NCI-H2029 treated with DMSO at 0.1 percent for 48 hours (cell line): ENCODE measurements at places on chromosomes 12 and 14.

DNA sequence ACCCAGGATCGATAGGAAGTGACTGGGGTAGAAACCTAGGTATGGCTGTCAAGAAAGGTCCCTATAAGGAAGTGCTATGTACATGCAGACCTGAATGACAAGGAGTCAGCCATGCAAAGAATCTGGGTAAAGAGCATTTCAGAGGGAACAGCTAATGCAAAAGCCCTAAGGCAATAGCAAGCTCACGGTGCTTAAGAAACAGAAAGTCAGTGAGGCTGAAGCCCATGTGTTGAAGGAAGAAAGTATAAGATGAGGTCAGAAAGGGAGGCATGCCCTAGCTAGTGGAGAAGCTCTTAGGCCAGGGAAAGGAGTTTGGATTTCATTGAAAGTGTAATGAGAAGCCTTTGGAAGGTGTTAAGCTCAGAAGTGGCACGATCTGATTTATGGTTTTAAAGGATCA, 6.0 kb upstream of the ADCY6 start:
- no peak for DNase-seq

DNA sequence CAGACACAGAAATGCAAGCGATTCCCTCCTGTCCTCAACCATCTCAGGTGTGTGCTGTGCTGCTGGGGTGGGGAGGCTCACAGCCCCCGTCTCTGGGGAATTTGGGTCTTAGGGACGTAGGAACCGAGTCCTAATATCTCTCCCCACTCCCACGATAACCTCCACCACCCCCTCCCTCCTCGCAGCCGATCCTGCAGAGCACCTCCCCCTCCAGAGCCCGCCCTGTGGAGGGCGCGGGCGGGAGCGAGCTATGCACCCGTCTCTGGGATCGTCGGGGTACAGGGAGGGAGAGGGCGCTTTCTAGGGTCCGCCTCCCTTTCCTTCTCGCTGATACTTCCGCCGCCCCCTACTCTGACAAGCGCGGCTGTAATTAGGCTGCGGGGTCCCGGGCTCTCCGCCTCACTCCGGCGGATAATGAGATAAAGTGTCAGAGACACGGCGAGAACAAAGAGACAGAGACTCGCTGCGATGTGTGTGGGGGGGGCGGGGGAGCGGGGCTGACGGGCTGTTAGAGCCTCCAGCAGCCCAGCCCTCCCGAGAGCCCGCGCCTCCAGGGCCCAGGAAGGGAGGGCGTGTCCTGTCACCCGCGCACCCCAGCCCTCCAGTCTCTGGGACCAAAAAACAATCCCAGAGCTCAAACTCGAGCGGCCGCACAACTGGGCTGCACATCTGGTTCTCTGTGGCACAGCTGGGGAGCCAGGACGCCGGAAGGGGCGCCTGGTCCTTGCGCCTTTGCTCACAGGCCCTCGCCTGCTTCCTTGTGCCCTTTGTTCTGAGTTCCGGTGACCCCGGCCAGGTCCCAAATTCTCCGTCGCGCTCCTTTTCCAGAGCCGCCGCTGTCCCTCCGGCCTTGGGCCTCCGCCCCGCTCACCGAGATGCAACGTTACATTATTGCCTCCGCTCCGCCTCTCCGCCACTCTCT, 8.7 kb downstream of the SHMT2 start:
- DNase-seq: no peak

GRCh38 chr12:91094032-91094662, 17.1 kb downstream of the LUM start:
- no peak for DNase-seq

DNA sequence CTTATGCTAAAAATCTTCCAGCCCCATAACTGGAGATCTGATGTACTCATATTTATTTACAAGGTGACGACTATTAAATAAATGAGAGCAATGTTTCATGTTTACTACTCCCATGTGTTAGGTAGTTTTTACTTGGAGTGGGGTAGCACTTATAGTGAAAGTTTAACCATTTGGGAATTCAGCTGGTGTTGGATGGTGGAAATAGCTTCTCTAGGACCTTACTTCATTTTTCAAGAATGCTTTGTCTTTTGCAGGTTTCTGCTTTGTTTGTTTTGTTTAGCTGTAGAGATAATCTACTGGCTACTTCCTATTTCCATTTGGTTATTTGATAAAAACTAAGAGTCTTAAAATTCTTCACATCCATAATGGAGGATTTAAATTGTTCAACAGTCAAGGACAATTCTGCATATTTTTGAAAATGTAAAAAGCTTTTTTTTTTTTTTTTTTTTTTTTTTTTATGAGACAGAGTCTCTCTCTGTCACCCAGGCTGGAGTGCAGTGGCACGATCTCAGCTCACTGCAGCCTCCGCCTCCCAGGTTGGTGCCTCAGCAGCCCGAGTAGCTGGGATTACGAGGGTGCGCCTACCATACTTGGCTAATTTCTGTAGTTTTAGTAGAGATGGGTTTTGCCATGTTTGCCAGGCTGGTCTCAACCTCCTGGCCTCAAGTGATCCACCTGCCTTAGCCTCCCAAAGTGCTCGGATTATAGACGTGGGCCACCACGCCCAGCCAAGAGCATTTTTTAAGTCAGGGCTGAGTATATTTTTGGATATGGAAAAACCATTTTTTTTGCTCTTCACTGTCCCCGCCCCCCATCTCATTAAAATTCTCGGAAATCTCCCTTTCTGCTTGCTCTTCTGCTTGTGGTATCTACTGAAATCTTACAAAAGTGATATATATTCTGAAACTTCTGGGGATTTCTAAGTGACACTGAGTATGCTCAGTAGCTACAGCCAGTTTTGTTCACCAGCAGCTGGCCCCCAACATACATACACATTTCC, 1.4 kb upstream of the ABCD2 start:
- DNase-seq: no peak

- peak; percentile 4 for DNase-seq
Measured at GRCh38 chr12:111596985-111597830, 1.9 kb downstream of the ATXN2 start.

GRCh38 chr14:31400031-31400638, 20.2 kb downstream of the HEATR5A start:
- no peak for DNase-seq

- DNase-seq: no peak
Measured at GRCh38 chr12:67062193-67062592, 207.0 kb upstream of the CAND1 start.

GRCh38 chr12:50569876-50570275, 65.1 kb downstream of the DIP2B start:
- no peak for DNase-seq

- no peak for DNase-seq
Measured at GRCh38 chr12:83225806-83226205, 539.1 kb downstream of the TMTC2 start.

DNA sequence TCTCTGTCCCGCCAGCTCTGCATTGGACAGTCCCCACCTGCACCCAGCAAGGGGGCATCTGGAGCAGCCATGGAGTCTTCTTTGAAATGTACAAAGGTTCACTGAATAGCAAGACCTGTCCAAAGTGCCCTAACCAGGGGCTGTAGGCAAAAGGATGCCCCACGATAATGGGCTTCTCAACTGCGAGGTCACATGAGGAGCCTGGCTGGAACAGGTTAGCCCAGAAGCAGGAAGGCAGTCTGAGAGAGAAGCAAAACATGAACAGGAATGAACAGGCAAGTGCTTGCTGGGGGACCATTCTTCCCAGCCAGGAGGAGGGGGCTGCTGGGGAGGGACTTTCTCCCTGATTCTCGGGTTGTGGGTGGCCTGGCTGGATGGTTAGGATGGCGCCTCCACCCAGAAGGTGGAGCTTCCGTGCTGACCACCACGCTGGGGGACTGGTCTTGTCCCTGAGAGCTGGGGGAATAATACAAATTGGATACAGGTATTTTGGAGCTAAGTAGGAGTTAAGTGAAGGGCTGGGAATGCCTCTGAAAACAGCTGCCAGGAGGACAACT, 7.1 kb downstream of the KRT85 start:
- DNase-seq: no peak

DNA sequence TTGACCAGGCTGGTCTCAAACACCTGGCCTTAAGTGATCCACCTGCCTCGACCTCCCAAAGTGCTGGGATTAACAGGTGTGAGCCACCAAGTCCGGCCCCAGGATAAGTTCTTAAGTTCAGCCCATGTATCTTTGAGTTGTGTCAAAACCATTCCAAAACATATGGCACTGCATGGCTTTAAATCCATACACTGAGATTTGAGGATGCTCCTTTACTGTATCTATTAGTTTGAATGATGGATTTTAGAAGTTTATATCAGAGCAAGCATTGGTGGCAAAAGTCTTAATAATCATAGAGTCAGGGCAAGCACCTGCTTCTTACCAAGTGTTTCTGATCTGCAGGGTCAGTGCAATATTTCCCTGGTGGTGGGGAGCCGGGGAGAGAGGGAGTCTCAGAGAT, 6.1 kb downstream of the KRT6B start:
- no peak for DNase-seq

DNA sequence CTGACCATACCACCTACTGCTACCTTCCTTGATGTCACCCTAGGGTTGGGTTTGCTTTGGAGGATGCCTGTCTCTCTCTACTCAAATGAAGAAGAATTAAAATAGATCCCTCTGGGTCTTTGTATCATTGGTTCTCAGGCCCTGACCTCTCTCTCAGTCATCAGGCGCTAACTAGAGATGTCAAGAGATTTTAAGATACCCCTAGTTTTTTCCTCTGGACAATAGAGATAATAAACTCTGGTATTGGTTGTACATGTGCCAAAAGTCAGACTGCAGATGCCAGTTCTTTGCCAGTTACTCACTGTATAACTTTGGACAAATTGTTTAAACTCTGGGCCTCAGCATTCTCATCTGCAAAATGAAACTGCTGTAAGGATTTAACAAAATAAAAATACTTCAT, 31.5 kb downstream of the ITPR2 start:
- DNase-seq: no peak

GRCh38 chr12:570435-570920, 92.8 kb downstream of the NINJ2 start:
- DNase-seq: no peak

DNA sequence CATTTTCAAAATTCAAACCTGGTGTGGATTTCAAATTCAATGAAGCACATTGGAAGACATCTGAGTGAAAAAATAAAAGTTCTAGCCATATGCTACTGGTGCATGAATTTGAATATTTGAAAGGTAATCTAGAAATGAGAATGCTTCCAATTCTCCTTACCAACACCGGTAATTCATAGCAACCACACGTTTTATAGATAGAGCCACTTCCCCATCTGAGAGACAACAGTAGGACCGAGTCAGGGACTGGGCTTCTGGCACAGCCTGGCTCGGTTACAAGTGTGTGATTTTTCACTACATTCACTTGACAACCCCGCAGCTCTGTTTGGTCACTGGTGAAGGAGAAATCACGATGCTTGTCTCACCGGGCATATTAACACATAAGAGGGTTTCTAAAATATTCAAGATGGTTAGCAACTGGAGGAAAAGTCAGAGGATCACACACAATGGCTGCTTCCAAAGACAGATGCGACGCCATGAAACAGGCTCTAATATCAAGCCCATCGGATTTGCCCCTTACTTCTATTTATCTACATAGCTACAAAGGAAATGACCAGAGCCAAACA, 86.5 kb upstream of the FOXN3 start:
- DNase-seq: no peak

DNA sequence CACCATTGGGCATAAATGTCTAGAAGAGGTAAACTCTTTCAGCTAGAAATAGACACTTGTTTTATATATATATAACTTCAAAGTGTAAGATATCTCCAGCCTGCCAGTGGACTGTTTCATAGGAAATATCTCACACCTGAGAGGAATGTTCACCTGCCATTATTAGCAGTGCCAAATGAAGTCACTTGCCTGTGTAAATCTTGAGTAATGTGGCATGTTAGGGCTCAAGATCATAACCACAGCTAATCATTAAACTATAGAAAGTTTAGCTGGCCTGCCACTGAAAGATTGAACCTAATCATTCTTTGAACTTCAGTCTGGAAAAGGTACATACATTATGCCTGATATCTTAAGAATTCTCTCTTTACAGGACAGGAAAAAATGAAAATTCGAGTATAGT, 25.5 kb upstream of the KCNJ8 start:
- DNase-seq: no peak

DNA sequence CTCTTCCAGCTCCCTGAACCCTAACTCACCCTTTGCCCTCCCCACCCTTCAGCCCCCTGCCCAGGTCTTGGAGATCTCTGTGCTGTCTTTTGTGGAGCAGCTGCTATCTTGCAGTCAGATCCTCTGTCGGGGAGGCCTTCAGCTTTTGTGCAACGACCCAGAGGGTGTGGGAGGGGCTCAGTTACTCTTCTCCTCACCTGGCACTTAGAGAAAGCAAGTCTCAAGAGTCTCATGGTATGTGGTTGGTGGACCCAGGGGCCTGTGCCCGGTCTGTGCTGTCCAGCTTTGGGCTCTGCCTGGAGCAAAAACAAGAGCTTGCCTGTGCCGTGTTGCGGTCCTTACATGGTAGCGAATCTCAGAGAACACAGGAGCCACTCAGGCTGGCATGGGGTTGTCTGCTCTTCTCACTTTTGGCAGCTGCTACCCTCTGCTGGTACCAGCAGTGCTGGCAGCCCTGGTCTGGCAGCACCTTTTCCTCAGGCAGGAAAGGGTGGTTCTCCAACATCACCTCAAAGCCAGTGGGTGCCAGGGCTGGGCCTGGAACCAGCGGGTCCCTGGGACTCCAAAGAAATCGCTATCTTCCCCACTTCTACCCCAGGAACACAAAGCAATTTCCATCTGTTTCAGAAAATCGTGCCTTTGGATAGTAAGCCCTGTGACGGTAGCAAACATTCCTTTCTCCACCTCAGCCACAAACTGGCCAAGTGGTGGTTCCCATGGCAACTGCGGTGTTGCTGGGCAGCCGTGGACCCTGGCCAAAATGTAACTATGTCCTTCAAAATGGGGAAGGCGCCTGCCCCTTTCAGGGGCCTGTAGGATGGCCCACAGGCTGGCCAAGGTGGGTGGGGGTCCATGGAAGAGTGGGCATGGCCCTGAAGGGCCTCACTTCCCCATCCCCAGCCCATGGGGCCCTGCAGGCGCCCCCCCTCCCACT, 90.0 kb downstream of the RIN3 start:
- peak; percentile 13 for DNase-seq

- no peak for DNase-seq
Measured at GRCh38 chr12:92757597-92758121, 54.9 kb downstream of the PLEKHG7 start.

GRCh38 chr12:131250028-131250950, 296.6 kb downstream of the ADGRD1 start:
- DNase-seq: no peak

DNA sequence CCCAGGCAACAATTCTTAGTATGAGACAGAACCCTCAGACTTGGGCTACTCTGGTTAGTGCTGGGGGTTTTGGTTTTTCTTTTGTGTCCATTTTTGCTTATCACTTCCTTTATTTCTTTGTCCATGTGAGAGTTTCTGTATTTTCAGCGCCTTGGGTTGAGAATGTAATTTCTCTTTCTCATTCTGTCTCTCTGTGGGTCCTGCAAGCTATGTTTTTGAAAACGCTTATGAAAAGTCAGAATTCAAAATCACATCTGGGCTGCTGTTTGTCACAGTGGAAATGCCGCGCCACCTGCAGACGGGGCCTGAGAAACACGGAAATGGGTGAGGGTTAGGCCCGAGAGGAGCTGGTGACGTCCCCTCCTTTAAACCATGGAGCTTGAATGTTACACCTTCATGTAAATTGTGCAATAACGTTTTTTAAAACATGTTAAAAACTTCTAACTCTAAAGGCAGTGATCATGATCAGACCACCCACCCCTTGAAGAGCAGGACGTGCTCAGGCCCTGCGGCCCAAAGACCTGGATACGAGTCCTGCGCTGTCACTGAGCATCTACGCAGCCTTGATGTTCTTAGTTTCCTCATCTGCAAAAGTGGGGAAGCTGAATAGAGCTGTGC, 26.1 kb downstream of the JDP2 start:
- DNase-seq: no peak
